Left cardiac atrium (tissue), 4 donors: ENCODE measurements at places on chromosomes 12 and 14. TPM values are rescaled to one million over a fixed set of nuclear protein-coding genes. Genes with fewer than 3 reads are reported as not detected.
A peak's percentile ranks its signal among the peaks of the same experiment; 100 is the strongest.

- DNase-seq: no peak
These were observed 20.8 kb downstream of the PRMT8 start for GRCh38 chr12:3511760-3512159.

DNA sequence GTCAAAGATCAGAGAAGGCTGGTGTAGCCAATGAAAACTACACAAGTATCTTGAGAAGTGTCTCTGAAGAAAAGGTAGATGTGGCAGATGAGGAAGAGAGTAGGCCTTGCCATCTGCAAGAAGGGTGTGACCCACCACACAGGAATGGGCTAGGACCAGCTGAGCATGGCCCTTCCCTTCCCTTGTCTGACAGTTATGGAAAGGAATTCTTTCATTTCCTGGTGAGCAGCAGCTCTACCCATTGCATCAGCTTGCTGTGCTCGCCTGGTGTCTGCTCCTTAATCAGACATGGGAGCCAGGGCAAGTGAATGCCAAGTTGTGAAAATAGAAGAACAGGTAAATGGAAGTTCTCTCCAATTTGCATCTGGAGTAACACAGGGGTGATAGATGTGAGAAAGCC is 145.2 kb upstream of the KRR1 start:
- DNase-seq: peak; percentile 20

DNA sequence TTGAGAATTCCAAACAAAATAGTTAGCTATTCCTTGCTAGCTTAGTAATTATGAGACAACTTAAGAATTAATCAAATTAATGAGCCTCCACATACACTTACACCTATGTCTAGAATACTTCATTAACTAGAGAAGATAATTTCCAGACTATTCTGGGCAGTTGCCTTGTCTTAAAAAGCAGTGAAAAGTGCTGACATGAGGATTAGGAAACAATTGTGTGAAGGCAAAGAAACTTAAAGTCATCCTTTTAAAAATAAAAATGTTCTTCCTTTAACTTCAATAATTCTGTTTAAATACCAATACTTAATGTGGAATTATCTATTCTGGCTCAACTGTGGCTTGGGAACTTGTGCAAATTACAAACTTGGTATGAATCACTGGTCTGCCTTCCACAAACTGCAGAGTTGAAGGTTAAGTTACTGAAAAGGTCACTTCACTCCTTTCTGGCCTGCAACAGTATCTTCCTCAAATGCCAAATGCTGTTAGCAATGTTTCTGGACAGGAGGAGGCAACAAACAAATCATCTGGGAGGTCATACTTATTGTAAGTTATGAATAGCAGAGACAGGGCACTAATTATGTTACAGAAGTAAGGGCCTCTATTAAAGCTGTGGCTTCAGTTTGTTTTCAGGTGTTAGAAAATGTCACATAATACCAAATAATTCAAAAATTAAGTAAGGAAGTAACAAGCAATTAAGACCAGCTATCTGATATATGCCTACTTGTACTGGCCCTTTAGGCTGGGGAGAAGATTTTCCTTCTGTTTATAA is 19.2 kb downstream of the PPTC7 start:
- no peak for DNase-seq

GRCh38 chr14:22819151-22819988 is 4.1 kb upstream of the SLC7A7 start:
- peak; percentile 52 for DNase-seq

GRCh38 chr12:54622463-54623183 is 12.1 kb downstream of the LACRT start:
- no peak for DNase-seq

The PIWIL1 gene
- total RNA-seq: not detected

GRCh38 chr12:454833-455232 is 4.9 kb upstream of the B4GALNT3 start:
- DNase-seq: no peak

The DDX55 gene
- total RNA-seq: 8.5 TPM

DNA sequence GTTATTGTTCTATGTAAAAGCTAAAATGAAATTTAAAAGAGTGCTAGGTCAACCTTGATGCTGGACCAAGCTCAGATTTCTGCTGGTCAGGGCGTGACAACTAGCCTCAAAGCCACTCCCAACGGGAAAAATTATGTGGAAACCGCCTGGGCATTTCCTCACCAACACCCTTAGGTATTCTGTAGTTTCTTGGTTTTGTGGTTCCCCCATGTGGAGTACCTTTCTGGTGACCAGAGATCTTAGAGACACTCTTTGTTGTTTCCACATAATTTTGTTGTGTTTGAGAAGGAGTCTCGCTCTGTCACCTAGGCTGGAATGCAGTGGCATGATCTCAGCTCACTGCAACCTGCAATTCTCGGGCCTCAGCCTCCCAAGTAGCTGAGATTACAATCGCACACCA is 119.9 kb downstream of the DENND5B start:
- DNase-seq: no peak

The TAS2R10 gene
- not detected for total RNA-seq

DNA sequence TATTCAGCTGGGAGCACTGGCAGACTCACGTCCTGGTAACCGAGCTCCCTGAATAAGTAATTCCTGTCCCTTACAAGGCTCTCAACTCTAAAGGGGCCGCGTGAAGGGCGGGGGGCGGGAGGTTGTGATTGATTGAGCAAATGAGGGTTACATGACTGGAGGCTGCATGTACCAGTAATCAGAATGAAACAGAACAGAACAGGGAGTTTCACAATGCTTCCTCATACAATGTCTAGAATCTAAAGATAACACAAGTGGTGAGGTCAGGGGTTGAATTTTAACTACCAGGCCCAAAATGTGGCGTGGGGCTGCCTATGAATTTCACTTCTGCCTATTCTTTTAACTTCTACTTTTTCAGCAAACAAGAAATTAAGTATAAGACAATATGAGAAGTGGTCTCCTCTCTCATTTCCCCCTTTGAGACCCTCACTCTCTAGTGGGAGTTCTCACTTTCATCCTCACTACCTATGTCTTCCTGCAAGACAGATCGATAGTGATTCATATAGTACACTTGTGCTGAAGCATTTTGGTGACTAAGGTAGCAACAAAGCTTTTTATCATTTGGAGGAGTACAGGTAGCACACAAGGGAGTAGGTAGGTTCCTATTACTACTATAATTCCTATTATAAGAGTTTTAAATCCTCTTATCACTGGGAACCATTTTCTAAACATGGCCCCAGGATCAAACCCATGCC is 239.8 kb downstream of the KTN1 start:
- DNase-seq: no peak

The SLC16A7 gene
- total RNA-seq: 121 TPM

The GCN1 gene
- 36.1 TPM for total RNA-seq

The PDZRN4 gene
- total RNA-seq: 0.34 TPM

DNA sequence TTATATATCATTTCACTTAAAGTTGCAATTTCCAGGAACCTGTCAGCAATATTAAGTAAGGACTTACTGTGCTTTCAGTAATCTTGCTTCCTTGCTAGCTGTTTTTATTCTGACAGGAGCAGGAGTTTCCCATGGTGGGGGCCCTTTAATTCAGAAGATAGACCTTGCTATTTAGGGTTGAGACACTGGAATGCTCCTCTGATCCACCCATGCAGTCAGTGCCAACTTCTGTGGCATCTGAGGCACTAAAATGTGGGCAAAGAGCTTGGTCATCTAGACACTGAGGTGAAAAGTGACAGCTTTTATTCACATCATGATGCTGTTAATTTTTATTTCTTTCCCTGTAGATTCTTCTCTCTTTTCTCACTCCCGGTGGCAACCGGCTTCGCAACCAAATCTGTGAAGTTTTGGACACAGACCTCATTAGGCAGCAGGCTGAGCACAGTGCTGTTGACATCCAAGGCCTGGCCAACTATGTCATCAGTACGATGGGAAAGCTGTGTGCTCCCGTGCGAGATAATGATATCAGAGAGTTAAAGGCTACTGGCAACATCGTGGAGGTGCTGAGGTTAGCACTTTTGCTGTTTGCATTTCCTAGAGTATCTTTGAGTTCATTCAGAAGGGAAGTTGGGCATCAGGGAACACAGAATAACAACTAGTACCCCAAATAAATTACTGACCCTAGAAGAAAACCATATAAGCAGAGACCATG is 18.8 kb downstream of the TCP11L2 start:
- peak; percentile 36 for DNase-seq

DNA sequence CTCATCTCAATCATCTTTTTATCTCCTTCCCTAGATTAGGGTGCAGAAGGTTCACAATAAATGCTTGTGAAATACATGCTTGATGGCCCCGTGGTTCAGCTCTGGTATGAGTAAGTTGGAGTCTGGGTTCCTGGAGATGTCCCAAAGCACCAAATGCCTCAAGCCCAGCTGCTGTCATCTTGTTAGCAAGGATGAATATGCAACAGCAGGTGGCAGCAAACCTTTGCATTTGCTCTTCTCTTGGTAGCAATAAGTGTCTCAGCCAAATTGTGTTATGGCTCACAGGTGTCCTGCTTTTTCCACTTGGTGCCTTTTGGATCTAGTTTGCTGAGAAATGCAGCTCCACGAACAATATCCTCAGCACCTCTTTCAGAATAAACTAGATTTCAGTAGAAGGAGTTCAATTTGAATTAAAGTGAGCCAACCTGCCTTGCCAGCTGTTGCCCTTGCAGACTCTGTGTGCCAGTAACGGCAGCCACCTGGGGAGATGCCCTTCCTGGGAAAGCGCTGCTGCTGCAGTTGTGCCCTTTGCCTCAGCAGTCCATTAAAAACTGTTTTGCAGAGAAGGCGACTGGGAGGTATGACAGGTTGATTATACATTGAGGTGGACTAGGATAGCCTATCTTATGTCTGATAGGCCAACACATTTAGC is 417.3 kb downstream of the SNAPC1 start:
- DNase-seq: peak; percentile 46

The C12orf56 gene
- total RNA-seq: not detected

The LGALS3 gene
- 121 TPM for total RNA-seq

The SERPINA5 gene
- total RNA-seq: 9.3 TPM

- peak; percentile 27 for DNase-seq
These were observed 1.6 kb downstream of the SETD1B start for GRCh38 chr12:121805171-121806008.

The ADAM21 gene
- 0.65 TPM for total RNA-seq

GRCh38 chr12:98438656-98439230 is 76.6 kb upstream of the TMPO start:
- no peak for DNase-seq

GRCh38 chr14:48331421-48331820 is 656.0 kb upstream of the MDGA2 start:
- DNase-seq: no peak
